ENCODE measurements at places on chromosomes 7 and 10.

DNA sequence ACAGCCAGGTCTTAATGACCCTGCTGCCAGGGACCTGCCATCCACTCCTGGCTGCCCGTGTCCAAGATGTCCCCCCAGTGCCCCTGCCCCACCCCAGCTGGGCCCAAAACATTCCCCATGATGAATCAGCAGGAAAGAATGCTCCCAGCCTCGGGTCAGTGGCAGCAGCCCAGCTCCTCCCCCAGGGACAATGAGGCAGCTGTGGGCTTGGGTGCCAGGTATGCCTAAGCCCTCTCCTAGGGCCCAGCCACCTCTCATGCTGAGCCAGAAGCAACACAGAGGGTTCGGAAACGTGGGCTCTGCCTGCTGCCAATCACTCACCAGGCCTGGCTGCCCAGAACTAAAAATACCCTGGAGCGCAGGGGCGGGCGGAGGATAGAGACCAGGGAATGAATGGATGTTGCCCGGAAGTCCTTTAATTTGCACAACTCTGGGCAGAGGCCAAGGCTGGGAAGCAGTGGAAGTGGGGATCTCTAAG is 1.5 kb upstream of the LOXL4 start:
- DNase-seq: no peak

GRCh38 chr7:133275446-133276095 is 22.7 kb downstream of the EXOC4 start:
- no peak for DNase-seq

DNA sequence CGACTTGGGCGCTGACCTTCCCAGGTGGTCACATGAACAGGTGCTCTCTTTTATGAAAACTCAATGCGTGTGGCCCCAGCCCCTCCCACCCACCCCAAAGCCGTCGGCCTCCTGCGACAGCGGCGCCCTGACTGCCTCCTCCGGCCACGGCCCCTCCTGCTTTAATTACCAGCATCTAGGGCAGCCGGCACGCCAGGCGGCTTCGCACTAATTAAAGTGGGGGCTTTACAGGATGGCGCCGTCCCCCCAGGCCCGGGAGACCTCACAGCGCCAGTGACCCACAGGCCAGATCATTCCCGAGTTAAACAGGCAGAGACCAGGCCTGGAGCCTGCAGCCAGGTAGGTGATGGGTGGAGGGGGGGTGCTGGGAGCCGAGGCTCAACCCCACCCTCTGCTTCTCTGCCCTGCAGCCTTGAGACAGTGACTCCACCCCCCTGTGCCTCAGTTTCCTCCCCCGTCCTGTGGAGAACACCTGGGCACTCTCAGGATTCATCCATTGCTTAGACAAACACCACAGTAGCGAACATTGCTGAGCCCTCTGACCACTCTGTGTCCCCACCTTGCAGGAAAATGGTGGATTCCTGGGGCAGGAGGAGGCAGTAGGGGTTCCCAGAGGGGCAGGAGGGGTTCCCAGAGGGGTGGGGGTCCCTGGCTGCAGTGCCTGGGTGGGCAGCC is 100.8 kb downstream of the MICALL2 start:
- DNase-seq: no peak

DNA sequence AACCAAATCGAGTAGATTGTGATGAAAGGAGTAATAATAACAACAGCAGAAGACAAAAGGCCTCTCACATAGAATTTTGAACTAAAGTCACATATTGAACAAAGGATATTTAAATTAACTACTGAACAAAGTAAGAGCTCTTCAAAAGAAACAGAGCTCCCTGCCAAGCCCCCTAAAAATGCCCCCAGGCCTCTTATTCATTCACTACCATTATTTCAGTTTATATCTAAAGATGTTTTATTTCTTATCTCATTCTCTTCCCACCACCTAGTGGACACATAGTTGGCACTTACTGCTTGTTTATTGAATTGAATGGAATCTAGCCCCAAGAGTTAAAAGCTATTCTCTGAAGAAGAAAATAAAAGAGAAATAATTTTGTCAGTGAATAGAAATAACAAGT is 37.4 kb downstream of the VCL start:
- DNase-seq: peak; percentile 25

- no peak for DNase-seq
Observed at GRCh38 chr10:95815701-95816240, 59.8 kb downstream of the ENTPD1 start.

DNA sequence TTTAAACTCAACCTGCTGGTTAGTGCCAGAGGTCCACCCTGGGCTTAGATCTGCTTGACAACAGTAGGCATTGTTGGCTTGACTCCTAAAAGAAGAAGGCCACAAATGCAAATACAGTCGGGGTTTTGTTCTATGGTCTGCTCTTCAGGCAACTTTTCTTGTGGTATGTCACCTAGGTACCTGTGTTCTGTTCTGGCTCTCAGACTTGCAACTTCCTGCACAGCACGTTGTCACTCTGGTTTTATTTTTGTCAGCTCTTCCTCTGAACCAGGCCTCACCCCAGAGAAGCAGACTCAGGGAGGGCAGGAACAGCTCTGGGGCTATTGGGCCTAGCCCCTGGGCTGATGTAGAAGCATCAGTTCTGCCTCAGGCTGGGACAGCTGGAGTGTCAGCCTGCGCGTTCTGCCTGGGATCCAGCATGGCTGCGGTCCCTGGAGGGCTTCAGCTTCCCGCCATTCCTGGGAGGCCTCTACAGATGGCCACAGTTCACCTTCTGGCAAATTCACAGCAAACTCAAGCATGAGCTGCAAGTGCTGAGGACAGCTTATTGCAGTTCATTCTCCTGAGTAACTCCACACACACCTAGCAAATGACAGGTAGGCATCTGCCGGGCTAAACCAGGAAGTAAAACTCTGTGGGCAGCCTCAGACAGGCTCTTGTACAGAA is 11.0 kb upstream of the PDCD4 start:
- no peak for DNase-seq

GRCh38 chr10:7070950-7071349 is 339.9 kb downstream of the SFMBT2 start:
- DNase-seq: no peak

DNA sequence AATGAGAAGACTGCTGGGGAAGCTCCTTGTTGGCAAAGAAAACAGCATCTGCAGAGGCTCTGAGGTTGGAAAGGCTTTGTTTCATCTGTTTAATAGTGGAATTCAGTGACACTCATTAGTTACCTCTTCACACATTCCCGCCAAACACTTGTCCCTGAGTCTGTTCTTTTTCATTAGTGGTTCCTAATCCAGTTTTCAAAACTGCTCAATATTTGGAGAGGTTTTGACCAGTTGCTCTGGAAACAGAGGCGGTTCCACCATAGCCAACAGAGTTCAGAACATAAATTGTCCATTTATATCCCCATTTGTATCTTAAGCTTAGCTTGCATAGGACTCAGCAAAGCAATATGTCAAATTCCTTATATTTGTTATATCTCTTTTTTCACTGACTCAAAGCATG is 754.6 kb downstream of the AUTS2 start:
- no peak for DNase-seq

DNA sequence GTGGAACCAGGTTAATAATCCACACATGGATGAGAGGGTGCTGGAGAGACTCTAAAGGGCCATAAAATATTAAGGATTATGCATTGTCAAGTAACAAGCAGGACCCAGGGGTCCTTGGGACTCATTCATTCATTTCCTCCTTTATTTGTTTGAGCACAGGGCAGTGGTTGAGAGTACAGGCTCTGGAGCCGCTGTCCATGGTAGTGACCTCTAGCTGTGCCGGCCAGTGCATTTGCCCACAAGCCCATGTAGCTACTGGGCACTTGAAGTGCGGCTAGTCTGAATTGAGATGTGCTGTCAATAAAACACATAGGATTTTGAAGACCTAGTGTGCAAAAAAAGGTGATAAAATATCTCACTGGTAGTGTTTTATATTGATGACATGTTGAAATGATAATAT is 137.6 kb downstream of the C10orf105 start:
- DNase-seq: peak; percentile 10

DNA sequence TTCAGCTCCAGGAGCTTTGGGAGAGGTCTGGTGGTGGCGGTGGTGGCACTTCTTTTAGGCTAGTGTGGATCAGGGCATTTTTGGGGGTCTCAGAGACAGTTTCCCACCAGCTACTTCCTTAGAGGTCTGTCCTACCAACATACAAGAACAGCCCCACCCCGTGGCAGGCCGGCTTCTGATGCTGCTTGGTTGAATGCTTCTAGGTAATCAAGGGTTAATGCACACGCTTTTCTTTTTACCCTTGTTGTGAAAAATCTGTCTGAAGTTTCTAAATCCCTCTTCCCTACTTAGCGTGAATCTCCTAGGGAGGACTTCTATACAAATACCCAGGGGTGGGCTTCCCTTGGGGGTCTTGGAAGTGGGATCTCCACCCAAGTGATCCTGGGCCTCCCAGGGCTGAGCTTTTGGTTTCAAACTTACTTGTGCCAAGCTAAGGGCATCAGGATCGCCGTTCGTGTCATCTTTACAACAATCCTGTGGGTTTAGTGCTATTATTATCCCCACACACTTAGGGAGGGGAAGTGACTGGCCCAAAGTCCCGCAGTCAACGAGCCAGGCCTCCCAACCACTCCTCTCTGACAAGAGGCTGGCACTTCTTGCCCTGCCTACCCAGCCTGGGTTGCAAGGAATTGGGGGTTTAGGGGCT is 1.7 kb downstream of the SH2B2 start:
- DNase-seq: peak; percentile 10

- no peak for DNase-seq
Observed at GRCh38 chr7:3196629-3197400, 104.2 kb upstream of the SDK1 start.

- no peak for DNase-seq
Observed at GRCh38 chr10:86363184-86363832, 3.3 kb downstream of the GRID1 start.

- DNase-seq: no peak
Observed at GRCh38 chr7:104442481-104442880, 114.1 kb downstream of the LHFPL3 start.

GRCh38 chr7:104005197-104005596 is 15.7 kb upstream of the RELN start:
- no peak for DNase-seq

- peak; percentile 78 for DNase-seq
Observed at GRCh38 chr7:128405471-128406313, 4.1 kb downstream of the IMPDH1 start.

GRCh38 chr10:114726820-114727271 is 68.8 kb upstream of the ABLIM1 start:
- DNase-seq: no peak

GRCh38 chr7:150404805-150405583 is 25.9 kb downstream of the ZNF775 start:
- peak; percentile 95 for DNase-seq

DNA sequence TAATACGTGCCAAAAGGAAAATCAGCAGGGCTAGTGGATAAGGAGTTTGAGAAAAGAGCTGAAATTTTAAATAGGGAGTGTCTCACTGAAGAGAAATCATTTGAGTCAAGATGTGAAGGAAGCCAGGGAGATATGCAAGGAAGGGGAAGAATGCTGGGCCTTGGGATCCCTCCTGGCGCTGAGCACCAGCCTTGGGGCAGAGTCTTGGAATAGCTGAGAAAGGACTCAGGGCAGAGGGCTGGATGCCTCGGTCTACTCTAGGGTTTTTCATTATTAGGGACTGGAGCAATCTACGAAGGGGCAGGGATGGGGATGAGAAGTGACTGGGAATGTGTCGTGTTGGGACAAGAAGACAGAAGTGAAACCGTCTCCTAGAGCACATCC is 484 bp downstream of the ZWINT start:
- DNase-seq: peak; percentile 47

GRCh38 chr10:108411894-108412293 is 1247.4 kb upstream of the SORCS1 start:
- peak; percentile 21 for DNase-seq

GRCh38 chr10:68043030-68043429 is 32.1 kb downstream of the HERC4 start:
- no peak for DNase-seq

DNA sequence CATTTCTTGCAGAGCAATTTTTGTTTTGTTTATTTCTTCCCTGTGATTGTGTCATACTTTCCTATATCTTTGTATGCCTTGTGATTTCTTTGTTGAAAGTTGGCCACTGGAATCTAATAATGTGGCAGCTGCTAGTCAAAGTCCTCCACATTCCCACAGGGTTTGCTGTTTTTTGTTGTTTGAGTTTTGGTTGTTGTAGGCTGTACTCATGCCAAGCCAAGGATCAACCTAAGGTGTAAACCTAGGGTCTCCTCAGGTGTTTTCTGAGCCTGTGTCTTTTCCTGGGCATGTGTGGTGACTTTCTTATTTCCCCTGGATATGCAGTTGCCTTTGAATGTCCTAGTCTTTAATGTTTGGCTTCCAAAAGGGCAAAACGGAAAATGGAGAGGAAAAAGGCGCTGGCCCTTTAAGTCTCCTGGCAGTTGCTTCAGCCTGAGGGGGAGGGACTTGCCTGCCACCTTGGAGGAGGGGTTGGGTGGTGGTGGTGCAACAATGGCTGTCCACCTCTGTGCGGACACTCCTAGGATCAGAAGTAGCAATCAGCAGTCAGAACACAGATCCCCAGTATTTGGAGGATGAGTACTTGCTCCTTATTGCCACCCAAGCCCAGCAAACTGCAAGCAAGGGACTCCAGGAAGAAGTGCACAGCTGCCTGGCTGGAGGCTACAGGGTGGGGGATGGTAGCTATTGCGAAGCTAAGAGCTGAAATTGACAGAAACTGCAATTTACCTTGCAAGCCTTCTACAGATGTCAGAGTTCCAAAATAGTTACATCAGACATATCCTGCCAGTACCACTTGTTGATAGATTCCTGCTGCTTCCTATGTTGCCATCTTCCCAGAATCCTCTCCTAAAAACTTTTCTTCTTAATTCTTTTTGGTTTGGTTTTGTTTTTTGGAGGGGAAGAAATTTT is 5.6 kb upstream of the ZNF518A start:
- DNase-seq: peak; percentile 16

- no peak for DNase-seq
Observed at GRCh38 chr7:154475864-154476263, 423.7 kb downstream of the DPP6 start.

DNA sequence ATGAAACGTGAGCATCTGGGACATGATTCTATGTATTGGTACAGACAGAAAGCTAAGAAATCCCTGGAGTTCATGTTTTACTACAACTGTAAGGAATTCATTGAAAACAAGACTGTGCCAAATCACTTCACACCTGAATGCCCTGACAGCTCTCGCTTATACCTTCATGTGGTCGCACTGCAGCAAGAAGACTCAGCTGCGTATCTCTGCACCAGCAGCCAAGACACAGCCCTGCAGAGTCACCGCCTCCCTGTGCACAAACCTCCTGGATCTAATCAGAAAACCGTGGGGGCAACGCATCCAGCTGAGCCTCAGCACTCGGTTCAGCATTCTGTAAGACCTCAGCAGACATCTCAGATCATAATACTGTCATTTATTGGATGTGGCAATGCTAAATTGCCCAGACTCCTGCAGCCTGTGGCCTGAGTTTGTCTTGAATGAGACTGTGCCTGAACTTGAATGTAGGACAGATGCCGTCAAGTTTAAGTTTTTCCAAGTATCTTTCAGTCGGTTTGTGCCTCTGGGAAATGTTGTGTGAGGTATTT is 41.5 kb upstream of the PRSS58 start:
- DNase-seq: no peak

- no peak for DNase-seq
Observed at GRCh38 chr7:26900251-26900650, 35.9 kb upstream of the SKAP2 start.

- no peak for DNase-seq
Observed at GRCh38 chr10:86047588-86047987, 319.0 kb downstream of the GRID1 start.
